ENCODE measurements at places on chromosomes 2 and 18.

GRCh38 chr2:11618708-11619062 is 51.3 kb downstream of the NTSR2 start:
- no peak for DNase-seq

- no peak for DNase-seq
These were observed 1139.4 kb upstream of the GYPC start for GRCh38 chr2:125516496-125517109.

- peak; percentile 67 for DNase-seq
These were observed 59.1 kb upstream of the PELI1 start for GRCh38 chr2:64203131-64203857.

DNA sequence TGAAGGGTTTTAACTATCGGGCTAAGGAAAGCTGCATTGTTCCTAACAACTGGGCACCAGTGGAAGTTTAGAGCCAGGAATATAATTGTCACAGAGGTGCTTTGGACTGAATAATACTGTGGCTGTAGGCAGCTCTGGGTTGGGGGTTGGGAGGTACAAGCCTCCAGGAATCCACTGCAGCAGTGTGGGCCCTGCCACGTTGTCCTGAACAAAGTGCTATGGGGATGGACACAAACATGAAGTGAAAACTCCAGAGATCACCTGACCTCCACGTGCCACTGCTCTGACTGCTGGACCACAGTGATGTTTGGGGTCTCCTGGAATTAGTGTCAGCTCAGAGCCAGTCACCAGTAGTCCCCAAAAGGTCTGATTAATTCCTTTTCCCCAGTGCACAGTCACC is 110.9 kb downstream of the BCL2 start:
- no peak for DNase-seq

DNA sequence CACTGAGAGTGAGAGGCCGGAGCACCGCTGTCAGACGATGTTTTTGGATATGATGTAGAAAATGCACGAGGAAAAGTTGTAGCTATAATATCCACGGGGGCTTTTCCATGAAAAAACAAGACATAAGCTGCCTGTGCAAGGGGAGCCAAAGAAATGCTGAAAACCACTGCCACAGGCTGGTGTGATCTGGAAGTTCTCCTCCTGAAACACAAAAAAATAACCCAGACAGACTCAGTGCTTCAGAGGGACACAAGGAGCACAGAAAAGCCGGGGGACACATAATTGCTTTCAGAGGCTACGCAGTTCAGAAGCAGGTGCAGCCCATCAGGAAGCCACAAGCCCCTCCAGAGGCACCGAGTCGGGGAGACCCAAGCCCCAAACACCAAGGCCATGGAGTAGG is 98.2 kb downstream of the ZNF516 start:
- DNase-seq: no peak
